Osteoblast (primary cell): ENCODE measurements at places on chromosomes 2 and 18. TPM values are rescaled to one million over a fixed set of nuclear protein-coding genes. Genes with fewer than 3 reads are reported as not detected.
A peak's percentile ranks its signal among the peaks of the same experiment; 100 is the strongest.

DNA sequence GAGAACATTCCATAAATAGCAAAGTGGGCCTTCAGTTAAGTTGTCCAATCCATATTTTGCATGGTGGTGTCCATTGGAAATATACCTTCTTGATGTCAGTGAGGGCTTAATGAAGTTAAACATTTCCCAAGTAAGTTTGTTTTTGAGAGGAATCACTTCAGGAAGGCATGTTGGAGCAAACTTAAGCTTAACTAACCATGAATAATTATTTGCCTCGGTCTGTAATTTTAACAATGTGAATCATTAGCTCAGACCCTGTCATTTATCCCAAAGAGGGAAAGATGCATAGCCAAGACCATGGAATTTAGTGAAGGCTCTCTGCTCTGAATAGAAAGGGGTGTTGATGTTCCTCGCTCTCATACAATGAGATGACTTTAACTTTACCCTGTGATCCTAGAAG, 47.4 kb downstream of the SPATS2L start:
- no peak for DNase-seq

Gene CD8B2
- total RNA-seq: not detected in 2 replicates

DNA sequence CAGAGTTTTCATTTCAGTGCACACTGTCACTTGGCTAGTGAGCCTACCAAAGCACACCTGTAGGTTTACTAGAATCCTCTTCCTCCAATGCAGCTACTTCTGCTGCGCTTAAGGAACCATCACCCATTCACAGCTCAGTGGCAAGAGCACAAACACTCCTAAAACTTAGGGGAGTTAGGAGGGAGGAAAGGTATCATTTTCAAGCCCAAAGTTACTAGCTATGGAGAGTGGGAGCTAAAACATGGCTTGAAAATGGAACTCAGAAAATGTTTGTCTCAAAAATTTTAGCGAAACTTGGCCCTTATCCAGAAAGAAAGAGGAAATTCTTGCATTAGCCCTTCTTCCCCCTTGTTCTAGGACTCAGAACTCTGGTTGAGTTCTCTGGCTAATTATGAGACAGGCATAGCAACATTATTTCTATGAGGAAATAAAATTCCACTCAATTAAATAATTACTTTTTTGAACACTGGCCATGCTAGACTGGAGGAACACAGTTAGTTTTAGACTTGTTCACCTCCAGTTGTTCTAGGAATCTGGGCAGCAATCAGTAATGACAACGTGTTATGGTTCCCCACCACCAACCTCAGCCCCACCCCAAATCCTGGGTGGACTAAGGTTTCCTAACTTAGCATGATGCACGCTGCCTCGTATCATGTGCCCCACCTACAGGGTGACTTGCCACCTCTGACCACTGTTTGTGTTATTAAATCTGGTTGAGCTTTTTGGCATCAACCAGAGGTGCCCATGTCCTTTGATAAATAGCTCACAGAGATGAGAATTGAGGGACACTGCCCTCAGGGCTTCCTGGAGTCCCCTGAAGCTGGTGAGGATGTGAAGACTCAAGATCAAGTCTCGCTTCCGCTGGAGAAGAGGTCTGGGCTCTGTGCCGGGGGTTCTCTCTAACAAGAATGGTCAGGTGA, 32.8 kb downstream of the LPIN2 start:
- no peak for DNase-seq

DNA sequence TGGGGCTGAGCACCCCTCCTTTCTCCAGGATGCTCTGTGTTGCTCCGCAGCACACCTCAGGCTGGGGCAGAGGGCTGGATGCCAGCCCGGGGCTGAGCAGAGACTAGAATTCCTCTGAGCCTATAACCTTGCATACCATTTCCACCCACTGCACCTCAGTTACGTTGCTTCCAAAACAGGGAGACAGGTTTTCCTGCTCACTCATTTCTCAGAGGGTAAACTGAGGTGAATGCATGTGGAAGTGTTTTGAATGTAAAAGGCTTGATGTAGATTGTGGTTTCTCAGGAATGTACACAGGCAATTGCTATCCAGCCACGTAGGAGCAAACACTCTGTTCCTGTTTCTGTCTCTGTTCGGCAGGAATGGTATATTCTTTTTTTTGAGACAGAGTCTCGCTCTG, 45.3 kb downstream of the EDAR start:
- peak; percentile 66 for DNase-seq

Gene ALK
- total RNA-seq: under 0.01 and 0.29 TPM in 2 replicates

DNA sequence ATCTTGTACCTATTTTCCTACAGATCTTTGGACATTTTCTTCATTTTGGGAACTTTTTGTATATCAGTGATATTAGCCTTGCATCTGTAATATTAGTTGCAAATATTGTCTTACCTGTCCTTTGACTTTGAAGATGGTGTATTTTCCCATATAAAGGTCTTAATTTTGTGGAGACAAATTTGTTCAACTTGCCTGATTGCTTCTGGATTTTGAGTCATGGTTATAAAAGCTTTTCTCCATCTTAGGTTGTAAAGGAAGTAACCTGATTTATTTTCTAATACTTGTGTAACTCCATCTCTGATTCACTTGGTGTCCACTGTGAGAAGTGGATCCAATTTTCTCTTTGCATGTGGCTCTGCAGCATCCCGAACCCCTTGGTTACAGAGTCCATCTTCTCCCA, 97.7 kb upstream of the OTOS start:
- no peak for DNase-seq

Gene INPP1
- 11.6 and 15.0 TPM in 2 replicates for total RNA-seq

Gene RAD51AP2
- not detected in 2 replicates for total RNA-seq
